Pulmonary artery endothelial cell (primary cell): ENCODE measurements at places on chromosomes 5 and 9. TPM values are rescaled to one million over a fixed set of nuclear protein-coding genes. Genes with fewer than 3 reads are reported as not detected.

The MYOT gene
- not detected in 2 replicates for total RNA-seq

The ZNF608 gene
- 11.7 and 21.6 TPM in 2 replicates for total RNA-seq

The MYORG gene
- total RNA-seq, result 3.5 and 5.7 TPM in 2 replicates

The CYLC2 gene
- not detected in 2 replicates for total RNA-seq

The TAF11L10 gene
- not detected in 2 replicates for total RNA-seq

The IRX1 gene
- total RNA-seq, result not detected in 2 replicates

The TPPP gene
- total RNA-seq, result 0.18 and 0.20 TPM in 2 replicates

The NFIL3 gene
- total RNA-seq, result 4.6 and 4.7 TPM in 2 replicates

The AMACR gene
- total RNA-seq, result 8.9 and 13.1 TPM in 2 replicates

The FOXD4L3 gene
- 0.07 TPM in 1 of 2 replicates, not detected in the other for total RNA-seq

The MCCC2 gene
- total RNA-seq, result 26.7 and 28.9 TPM in 2 replicates

The SPOCK1 gene
- 70.3 and 324 TPM in 2 replicates for total RNA-seq

The NUP188 gene
- 54.3 and 79.3 TPM in 2 replicates for total RNA-seq

The PROB1 gene
- 0.79 and 2.5 TPM in 2 replicates for total RNA-seq
